ENCODE measurements at places on chromosomes 16 and 17. TPM values are rescaled to one million over a fixed set of nuclear protein-coding genes. Genes with fewer than 3 reads are reported as not detected.

The FLCN gene
- 40.8 TPM for total RNA-seq

The FOXL1 gene
- total RNA-seq, result 0.25 TPM

- DNase-seq, result no peak
Observed at GRCh38 chr16:14148569-14148968, 77.5 kb downstream of the MRTFB start.

- DNase-seq, result no peak
Observed at GRCh38 chr17:7729816-7730215, 12.3 kb downstream of the DNAH2 start.

- no peak for DNase-seq
Observed at GRCh38 chr17:6243186-6243585, 173.0 kb downstream of the WSCD1 start.

DNA sequence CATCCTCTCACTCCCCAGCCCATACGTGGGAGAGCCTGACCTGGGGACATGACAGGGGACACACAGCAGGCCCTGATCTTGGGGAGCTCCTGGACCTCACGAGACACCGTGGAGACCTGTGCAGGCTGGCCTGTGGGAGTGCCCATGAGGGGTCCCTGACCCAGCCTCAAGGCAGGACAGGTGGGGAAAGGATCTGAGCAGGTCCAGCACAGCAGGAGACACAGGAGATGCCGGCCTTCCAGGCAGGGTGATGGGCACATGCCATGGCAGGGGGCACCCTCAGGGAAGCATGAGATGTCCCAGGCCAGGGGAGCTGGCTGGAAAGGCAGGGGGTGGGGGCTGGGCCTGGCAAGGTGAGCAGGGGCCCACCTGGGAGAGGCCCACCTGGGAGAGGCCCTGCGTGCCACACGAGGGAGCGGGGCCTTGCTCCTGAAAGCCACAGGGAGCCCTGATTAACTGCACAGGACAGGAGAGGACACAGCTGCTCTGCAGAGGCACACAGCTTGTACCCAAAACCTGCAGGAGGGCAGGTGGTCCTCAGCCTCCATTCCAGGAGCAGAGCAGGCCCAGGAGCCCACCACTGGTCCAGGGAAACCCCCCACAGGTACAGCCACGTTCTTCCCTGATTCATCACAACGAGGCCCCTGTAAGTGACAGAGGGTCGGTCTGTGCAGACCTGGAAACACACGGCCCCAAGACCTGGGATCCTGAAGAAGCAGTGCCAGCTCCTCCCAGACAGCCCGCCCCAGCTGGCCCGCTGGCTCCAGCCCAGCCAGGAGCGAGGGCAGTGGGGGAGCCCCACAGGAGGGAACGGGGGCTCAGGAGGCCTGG, 26.6 kb upstream of the KRT17 start:
- no peak for DNase-seq

DNA sequence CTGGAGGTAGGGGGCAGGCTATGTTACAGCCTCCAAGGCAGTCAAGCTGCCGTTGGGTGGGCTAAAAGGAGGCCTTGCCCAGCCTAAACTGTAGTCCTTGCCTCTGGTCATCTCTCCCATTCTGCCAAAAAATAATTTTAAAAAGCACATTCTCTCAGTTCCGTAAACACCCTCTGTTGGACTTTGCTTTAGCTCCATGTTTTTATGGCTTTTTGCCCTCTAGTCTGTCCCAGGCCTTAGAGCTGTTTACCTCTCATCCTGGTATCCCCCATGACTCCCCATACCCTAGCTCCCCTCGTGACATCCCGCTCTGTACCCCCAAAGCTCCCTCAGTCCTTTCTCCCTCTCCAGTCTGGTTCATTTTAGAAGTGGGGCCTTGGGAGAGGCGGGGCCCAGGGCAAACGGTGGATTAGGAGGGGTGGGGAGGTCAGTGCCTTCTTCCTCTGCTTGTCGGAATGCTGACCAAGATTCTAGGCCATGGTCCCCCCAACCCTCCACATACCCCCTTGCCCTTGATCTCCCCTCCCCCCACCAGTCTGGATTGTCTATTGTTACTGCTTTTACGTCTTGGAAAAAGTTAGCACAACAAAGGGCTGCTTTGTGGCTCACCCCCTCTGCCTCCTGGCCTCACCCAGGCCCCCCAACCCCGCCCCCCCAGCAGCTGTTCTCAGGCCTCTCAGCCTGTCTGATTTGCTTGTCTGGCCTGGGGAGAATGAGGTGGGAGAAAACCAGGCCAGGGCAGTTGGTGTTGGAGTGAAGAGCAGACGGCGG, 18.4 kb downstream of the GJD3 start:
- DNase-seq, result no peak

GRCh38 chr16:48619547-48619946, 9.6 kb upstream of the N4BP1 start:
- DNase-seq, result no peak

- peak; percentile 76 for DNase-seq
Observed at GRCh38 chr17:45385331-45385997, 47.2 kb downstream of the ARHGAP27 start.

Measured in omental fat pad (tissue), 4 donors.